ENCODE measurements at places on chromosomes 12 and 14.

- no peak for DNase-seq
Measured at GRCh38 chr12:7433276-7433822, 10.6 kb downstream of the CD163L1 start.

DNA sequence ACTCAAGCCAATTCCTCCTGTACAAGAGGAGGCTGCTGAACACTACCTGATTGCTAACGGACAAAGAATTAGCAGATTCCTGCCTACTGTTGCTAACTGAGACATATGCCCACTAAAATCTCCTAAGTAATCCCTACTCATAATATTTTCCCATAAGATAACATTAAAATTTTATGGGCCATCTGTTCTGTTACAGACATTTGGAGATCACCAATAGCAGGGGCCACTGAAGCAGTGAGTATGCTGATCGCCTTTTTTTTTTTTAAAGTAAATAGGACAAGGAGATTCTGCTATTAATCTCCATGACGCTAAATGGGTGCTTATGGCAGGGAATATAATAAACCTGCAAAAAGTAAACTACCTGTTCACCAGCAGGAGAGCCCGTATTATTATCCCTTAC, 292.9 kb downstream of the MED13L start:
- DNase-seq, result no peak

GRCh38 chr12:12786706-12787601, 1.5 kb downstream of the APOLD1 start:
- DNase-seq, result peak; percentile 89

DNA sequence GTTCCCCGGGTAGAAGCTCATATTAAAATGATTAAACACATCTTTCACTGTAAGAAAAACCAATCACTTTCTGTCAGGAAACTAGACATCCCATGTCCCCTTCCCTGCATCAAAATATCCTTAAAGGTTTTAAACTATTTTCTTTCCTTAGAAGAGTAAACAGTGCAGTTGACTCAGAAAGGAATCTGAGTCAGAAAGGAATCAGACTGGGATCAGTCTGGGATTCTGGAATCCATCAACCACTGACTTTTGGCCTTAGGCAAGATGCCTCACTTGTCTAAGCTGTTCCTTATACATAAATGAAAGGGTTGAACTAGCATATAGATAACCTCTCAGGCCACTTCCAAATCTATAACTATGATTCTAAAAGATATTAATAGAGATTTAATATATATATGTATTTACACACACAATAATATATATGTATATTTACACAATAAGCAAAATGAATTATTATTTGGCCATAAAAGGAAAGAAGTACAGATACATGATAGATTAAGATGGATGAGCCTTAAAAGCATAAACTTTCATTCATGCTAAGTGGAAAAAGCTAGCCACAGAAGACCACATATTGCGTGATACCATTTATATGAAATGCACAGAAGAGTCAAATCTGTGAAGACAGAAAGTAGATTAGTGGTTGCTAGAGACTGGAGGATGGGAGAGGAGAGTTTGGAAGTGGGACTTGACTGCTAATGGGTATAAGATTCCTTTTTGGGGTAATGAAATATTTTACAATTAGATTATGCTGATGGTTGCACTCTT, 114.4 kb downstream of the SLC38A1 start:
- peak; percentile 21 for DNase-seq

DNA sequence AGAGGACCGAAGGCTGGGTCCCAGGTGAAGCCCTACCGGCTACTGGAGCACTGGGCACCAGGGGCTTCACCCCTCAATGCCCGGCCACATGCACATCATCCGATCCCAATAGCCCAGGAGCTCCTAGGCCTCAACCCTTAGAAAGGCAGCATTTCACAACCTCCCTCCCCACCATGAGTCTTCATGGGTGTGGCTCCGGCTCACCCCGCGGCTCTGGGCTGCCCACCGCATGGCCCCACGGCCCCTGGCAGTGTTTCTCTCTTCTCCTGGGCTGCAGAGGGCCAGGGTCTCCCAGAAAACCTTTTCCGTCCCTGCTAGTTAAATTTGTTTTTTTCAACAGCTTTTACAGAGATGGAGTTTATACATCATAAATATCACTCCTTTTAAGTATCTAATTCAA, 28.6 kb upstream of the DLK1 start:
- DNase-seq, result no peak

- no peak for DNase-seq
Measured at GRCh38 chr12:5439788-5440300, 7.9 kb downstream of the NTF3 start.
